Peyer's patch (tissue), 4 donors: ENCODE measurements at places on chromosomes 1 and 21.

DNA sequence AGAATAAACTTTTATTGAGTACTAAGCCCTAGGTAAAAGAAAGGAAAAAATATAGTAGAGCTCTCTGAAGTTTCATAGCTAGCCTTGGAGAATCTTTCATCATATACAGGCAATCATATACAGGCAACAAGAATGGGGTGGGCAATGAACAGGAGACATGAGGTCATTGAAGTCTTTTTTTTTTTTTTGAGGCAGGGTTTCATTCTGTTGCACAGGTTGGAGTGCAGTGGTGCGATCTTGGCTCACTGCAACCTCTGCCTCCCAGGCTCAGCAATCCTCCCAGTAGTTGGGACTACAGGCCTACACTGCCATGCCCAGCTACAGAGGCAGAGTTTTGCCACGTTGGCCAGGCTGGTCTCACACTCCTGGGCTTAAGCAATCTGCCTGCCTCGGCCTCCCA, 22.1 kb downstream of the RUSC1 start:
- DNase-seq: no peak

DNA sequence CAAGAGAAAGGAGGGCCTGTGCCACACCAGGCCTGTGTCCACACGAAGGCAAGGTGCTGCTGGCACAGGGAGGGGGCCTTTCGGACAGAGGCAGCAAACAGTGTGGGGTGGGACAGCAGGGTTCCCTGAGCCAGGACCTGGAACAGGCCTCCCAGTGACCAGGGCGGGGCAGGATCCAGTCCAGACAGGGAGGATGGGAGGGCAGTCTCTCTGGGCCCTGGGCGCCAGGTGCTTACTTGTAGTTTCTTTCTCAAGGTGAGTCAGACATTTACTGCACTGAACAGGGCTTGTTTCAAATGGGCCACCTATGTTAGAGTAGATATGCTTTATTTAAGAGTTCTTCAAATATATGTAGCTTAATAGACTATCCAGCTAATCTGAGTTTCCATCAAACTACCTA, 52.8 kb upstream of the STUM start:
- DNase-seq: no peak

DNA sequence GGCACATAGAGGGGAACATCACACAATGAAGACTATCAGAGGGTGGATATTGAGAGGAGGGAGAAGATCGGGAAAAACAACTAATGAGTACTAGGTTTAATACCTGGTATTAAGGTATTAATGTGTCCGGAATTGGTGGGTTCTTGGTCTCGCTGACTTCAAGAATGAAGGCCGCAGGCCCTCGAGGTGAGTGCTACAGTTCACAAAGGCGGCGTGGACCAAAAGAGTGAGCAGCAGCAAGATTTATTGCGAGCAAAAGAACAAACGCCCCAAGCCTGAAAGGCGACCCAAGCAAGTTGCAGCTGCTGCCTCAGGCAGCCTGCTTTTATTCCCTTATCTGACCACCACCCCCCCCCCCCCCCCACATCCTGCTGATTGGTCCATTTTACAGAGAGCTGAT, 2022.8 kb downstream of the NCAM2 start:
- DNase-seq: no peak

GRCh38 chr21:42058631-42059111, 12.4 kb upstream of the UMODL1 start:
- no peak for DNase-seq

- no peak for DNase-seq
These were observed 27.5 kb upstream of the SLC30A1 start for GRCh38 chr1:211606332-211606913.

- no peak for DNase-seq
These were observed 58.0 kb downstream of the SDCCAG8 start for GRCh38 chr1:243313635-243314536.

- DNase-seq: no peak
These were observed 216.9 kb upstream of the SAMSN1 start for GRCh38 chr21:14762734-14763694.

GRCh38 chr21:45383111-45383614, 21.8 kb upstream of the COL18A1 start:
- no peak for DNase-seq

- DNase-seq: no peak
These were observed 334.9 kb downstream of the BARHL2 start for GRCh38 chr1:90382161-90382560.

GRCh38 chr1:36836916-36837315, 197.4 kb downstream of the GRIK3 start:
- DNase-seq: no peak

DNA sequence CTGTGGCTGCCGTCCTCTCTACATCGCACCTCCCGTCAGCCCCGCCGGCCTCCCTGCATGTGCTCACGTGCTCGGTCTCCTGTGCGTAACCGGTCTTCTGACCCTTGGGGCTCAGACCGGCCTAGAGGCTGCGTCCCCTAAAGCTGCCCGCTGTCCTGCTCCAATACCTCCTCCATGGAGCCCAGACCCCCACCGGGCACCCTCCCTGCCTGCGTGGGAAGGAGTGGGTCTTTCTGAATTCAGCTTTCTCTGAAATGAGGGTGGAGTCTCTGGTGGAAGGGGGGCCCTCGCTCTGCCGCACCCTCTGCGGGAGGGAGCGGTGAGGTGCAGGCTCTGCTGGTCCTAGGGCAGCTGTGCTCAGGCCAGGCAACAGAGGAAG, 18.7 kb upstream of the POFUT2 start:
- DNase-seq: no peak

DNA sequence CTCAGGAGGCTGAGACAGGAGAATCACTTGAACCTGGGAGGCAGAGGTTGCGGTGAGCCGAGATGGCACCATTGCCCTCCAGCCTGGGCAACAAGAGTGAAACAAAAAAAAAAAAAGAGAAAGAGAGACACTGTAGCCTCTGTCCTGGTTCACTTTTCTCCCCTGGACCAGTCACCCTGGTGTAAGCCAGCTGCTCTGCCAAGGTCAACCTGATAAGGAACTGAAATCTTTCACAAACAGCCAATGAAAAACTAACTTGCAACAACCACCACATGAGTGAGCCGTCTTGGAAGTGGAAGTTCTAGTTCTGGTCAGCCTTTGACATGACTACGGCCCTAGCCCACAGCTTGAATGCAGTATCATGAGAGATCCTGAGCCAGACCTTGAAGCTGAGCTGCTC, 36.8 kb upstream of the CXADR start:
- no peak for DNase-seq

GRCh38 chr1:6001992-6002576, 9.9 kb upstream of the NPHP4 start:
- DNase-seq: no peak

- DNase-seq: peak; percentile 78
These were observed 10.6 kb downstream of the AVPR1B start for GRCh38 chr1:206106328-206107167.

DNA sequence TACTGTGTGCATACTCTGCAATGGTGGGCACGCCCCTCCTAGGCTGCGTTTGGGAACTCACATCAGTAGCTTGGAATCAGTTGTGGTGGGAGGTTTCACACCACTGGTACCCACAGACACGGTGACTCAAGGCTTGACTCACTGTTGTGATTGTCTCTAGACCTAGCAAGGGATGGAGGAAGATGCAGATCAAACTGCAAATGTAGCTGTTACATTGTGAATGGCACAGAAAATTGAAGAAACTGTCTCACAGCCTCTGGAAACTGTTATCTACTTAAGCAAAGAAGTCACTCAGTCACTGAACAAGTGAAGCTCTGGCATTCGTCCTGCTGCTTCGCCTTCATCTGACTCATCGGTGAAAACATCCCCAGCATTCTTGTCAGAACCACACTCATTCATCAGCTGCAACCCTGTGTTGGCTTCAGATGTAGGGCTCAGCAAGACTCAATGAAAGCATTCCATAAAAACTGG, 59.5 kb downstream of the POFUT2 start:
- DNase-seq: no peak

GRCh38 chr1:244406337-244406736, 45.4 kb downstream of the ADSS2 start:
- no peak for DNase-seq

DNA sequence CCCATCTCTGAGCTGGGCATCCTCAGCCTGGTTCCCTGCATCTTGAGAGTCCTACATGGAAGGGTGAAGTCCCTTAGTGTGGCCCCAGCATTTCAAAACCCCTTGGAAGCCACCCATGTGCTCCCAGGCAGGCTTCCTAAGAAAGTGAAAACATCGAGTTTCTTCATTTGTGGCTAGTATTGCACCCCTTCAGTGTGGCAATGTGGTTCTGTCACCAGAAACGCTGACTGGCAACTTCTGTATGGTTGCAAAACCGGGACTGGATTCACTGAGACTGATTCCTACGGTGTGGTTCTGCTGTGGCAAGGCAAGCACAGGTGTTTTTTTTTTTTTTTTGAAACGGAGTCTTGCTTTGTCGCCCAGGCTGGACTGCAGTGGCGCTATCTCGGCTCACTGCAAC, 9.0 kb upstream of the IFNGR2 start:
- DNase-seq: no peak

- peak; percentile 47 for DNase-seq
These were observed 465 bp downstream of the HUNK start for GRCh38 chr21:31873275-31873695.

GRCh38 chr21:34970167-34970500, 79.0 kb downstream of the RUNX1 start:
- DNase-seq: no peak

GRCh38 chr1:211589782-211590721, 11.1 kb upstream of the SLC30A1 start:
- DNase-seq: peak; percentile 76

DNA sequence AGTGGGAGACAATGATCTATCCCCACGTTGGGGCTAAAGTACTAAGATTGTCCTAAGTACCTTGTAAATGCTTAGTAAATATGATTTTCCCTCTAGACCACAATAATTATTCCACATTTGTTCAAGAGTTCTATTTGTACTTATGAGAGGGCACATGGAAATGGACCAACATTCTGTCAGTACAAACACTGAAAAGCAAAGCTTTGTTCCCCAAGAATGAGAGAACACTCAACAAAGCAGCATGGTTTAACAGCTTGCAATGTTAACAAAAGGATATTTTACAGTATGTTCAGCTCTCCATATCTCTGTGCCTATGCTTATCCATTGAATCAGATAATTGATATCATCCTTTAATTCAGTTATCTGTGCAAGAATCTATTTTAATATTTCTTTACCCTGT, 35.4 kb downstream of the RBM11 start:
- no peak for DNase-seq

- no peak for DNase-seq
These were observed 2.1 kb upstream of the SELENON start for GRCh38 chr1:25797939-25798338.

DNA sequence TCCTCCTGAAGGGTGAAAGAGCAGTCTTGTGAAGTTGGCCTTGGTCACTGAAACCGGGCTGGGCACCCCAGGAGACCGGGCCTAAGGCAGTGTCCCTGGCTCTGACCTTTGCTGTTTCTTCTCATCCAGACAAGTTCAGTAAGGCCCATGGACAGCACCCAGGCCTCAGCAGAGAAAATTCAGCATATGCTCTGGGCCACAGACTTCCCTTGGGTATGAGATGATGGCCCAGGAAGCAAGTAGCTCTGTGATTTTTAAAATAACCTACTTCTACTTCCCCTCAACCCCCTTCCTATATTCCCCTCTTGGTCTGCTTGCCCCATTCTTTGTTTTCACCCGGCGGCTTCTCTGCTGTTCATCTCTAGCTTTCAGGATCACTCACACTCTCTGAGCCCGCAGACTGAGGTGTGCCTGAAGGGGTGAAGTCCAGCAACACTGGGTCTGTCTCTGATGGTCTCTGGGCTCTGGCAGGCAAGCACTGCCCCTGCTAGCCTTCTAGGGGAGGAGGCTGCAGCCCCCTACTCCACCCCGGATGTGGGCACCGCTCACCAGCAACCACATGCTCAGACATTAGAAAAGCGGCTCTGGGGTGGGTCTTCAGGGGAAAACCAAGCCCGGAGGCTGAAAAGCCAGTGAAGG, 2.9 kb upstream of the GPR25 start:
- peak; percentile 62 for DNase-seq

GRCh38 chr1:89877756-89878155, 56.9 kb downstream of the LRRC8D start:
- DNase-seq: no peak

GRCh38 chr21:41923631-41924367, 30.0 kb downstream of the C2CD2 start:
- DNase-seq: no peak

GRCh38 chr1:172766462-172766861, 107.6 kb downstream of the FASLG start:
- DNase-seq: no peak

- DNase-seq: no peak
These were observed 1.8 kb upstream of the CTPS1 start for GRCh38 chr1:40977716-40978115.

GRCh38 chr1:156150333-156151011, 2.9 kb upstream of the SEMA4A start:
- no peak for DNase-seq

GRCh38 chr1:161481624-161482392, 23.4 kb upstream of the FCGR2A start:
- DNase-seq: no peak

DNA sequence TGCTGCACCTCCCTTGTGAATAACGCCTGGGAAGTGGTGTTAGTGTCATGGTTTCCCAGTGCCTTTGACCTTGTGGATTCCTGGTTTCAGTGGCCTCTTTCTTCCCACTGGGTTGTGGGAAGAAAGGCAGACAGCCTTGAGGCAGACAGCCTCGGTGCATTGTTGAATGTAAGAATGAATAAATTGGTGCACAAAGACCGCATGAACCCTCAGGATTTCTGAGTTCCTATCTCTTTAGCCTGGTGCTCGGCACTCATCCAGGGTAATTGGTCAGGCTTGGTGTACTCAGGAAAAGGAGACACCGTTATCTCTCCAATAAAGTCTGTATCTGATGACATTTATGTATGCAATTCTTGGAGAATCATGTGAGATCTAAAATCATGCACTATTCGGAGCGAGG, 5.1 kb downstream of the ZNF362 start:
- DNase-seq: no peak

GRCh38 chr1:41735631-41736260, 183.0 kb downstream of the HIVEP3 start:
- no peak for DNase-seq

GRCh38 chr21:40839521-40839920, 7.4 kb downstream of the DSCAM start:
- DNase-seq: no peak

GRCh38 chr1:60948486-60948885, 133.9 kb upstream of the NFIA start:
- no peak for DNase-seq

DNA sequence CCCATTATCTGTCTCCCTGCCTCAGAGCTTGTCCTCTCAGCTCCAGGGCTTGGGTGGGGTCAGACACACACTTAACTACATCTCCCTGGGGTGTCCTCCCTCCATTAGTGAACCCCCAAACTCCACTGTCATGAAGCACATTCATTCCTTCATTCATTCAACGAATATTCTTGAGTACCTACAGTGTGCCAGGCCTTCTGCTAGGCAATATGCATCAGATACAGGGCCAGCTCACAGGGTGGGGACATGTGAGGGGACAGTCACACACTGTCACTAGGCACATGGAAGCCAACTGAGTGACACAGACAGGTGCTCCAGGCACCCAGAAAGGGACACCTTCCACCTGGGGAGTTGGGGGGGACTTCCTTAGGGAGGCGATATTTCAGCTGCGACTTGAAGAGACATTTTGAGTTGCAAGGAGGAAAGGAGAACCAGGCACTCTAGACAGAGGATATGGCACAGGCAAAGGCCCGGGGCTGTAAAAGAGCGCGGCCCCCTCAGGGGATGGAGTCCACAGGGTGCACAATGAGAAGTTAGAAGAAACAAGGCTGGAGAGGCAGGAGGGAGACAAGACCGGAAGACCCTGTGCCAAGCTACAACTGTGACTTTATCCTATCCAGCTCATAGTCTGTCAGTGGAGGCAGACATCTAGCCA, 8.7 kb upstream of the S100A8 start:
- DNase-seq: no peak

- no peak for DNase-seq
These were observed 1279.9 kb upstream of the TMPRSS15 start for GRCh38 chr21:19683492-19683891.
